ENCODE measurements at places on chromosomes 7 and 10.

- no peaks in the 10 kb centered on the region for H3K36me3 ChIP-seq
- H3K4me3 ChIP-seq: no peak overlapping the region
- H3K27ac ChIP-seq: no peak overlapping the region
- H3K27me3 ChIP-seq: no peaks in the 10 kb centered on the region
- peaks cover 13% of the 10 kb centered on the region for H3K4me1 ChIP-seq
These were observed 34.7 kb downstream of the DRGX start for GRCh38 chr10:49361178-49361554.

- H3K36me3 ChIP-seq: no peaks in the 10 kb centered on the region
- H3K4me1 ChIP-seq: peaks cover 3% of the 10 kb centered on the region
These were observed 911 bp upstream of the HNRNPH3 start for GRCh38 chr10:68330852-68331454.

DNA sequence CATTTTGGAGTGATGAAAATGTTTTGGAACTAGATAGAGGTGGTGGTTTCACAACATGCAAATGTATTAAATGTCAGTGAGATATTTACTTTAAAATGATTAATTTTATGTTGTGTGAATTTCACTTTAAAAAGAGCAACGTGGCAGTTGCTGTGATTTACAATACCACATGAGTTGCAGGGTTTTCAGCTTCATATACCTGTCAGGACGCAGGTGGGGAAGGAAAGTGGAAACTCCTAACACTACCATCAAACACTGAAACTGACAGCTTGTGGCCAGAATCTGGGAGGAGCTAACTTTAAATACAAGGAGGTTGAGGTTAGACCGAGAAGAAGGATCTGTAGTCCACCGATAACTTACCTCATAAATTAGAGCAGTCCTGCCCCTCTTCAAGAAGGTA lies 168.9 kb upstream of the TMEM72 start:
- H3K27me3 ChIP-seq: no peaks in the 10 kb centered on the region
- no peak overlapping the region for H3K4me3 ChIP-seq
- no peaks in the 10 kb centered on the region for H3K36me3 ChIP-seq
- peaks cover 3% of the 10 kb centered on the region for H3K4me1 ChIP-seq

DNA sequence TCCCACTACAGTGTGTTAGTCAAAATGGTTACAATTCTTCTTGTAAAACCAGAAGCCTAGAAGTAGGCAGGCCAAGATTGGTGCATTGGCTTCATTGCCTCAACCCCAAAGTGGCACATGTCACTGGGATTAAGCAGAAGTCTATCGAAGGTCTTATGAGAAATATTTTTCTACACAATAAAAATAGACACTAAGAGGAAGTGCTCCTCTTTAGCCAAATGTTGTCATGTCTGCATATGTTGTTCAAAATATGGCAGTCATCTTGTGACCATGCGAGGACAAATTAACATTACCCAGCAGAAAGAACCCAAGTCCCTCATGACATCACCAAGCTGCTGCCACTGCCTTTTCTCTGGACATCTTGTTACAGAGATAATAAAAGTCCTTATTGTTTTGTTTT lies 6.3 kb upstream of the NSMCE4A start:
- H3K27ac ChIP-seq: no peak overlapping the region
- no peaks in the 10 kb centered on the region for H3K27me3 ChIP-seq
- H3K4me3 ChIP-seq: no peak overlapping the region
- DNase-seq: no peak
- peaks cover 4% of the 10 kb centered on the region for H3K36me3 ChIP-seq
